ENCODE measurements at places on chromosomes 3 and 15.

DNA sequence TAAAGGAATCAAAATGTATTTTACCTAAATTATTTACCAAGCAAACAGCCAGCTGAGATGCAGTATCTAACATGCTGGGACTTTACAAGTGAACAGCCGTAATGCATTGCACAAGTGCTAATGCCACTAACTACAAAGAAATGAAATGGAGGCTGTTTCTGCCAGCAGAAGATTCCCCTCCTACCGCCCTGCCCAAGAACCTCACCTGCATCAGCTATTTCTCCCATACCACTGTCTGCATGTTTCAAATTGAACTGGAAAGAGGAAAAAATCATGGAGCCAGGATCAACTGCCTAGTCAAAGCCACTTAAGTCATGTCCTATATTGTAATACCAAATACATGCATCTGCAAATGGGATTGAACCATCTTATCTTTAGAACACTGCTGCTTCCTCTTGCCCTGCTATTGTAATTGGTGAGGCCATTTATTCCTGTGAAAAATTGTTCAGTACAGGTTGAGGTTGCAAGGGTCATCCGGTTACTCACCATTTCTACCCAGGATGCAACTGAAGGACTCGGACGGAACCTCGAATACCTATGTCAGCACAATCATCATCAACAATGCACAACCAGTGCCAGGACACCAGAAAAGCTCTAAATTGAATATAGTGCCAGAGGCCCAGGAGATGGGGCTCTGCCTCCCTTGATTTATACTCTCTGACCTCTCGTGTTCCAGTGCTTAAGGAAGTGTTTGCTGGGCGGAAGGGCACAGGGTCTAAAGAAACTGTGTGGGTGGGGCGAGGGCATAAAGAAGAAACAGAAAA is 27.5 kb downstream of the ANXA2 start:
- DNase-seq = no peak

DNA sequence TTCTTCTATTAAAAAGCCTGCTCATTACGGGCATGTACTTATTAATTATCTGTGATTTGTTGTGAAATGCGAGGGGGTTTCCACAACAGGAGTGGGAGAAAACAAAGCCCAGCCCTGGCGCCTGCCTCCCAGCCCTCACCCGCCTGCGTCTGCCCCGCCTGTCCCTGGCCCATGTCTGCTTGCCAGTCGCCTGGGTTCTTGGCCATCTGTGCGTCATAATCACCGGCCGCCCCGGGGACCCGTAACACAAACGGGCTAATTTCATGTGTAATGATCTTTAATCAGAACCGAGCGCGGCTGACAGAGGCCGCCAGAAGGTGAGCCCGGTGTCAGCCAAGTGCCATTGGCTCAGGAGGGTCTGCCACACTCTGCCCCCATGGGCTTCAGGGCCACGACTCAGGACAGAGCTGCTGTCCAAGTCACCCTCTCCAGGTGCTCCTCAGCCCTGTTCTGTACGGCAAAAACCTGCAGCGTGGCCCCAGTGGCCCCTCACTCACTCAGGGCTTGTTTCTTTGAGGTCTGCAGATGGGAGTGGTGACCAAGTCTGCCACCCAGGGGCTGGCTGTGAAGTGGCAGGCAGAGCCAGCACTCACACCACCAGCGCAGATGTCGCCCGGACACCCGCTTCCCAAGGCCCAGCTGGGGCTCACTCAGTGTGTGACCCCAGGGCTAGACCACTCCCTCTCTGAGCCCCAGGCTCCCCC is 28.8 kb upstream of the TMEM115 start:
- no peak for DNase-seq

GRCh38 chr15:101526442-101526841 is 36.9 kb upstream of the PCSK6 start:
- no peak for DNase-seq

- no peak for DNase-seq
Measured at GRCh38 chr3:196412704-196413103, 19.5 kb downstream of the UBXN7 start.

GRCh38 chr3:77780278-77780996 is 740.5 kb downstream of the ROBO2 start:
- DNase-seq = no peak

- no peak for DNase-seq
Measured at GRCh38 chr3:42693530-42693930, 8.2 kb downstream of the KLHL40 start.

GRCh38 chr3:10457560-10457959 is 47.8 kb downstream of the ATP2B2 start:
- no peak for DNase-seq

DNA sequence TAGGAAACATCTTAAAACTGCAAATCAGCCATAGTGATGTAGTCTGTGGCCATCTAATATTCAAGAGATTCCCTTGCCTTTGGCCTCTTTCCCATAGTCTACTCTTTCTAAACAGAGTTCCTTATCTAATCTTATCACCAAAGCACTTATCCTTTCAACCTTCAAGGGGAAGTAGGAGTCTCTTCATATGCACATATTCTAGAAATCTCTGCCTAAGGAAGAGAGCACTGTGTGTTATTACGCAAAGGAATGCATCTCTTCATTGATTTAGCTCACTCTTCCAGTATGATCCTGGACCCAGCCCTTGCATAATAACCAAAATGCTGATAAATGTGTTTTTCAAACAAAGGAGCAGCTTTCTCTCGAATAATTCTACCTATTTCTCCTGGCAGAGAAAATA is 253.7 kb upstream of the TPRG1 start:
- no peak for DNase-seq

DNA sequence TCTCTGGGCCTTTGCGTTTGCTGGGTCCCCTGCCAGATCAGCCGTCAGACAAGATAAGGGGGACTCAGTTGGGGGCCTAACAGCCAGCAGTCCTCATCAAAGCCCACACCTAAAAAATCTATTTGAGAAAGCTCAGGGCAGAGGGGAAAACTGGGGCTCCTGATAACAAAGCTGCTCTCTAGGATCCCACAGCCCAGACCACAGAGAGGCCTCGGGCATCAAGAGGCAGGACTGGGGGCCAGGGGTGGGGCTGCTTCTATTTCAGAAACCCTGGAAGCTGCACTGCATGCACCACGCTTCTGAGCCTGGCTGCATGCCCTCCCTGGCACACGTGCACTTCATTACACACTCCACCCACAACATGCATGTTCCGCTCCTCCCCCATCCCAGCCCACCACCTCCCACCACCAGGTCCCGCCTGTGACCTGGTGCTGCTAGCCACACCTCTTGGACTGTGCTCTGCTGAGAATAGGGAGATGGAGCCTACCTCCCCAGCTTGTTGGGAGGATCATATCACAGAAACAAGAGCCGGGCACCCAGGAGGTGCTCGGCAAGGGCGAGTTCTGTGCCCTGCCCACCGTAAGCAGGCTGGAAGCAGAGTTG is 26.6 kb downstream of the FBLN2 start:
- no peak for DNase-seq

GRCh38 chr15:66653398-66653797 is 48.6 kb upstream of the SMAD6 start:
- no peak for DNase-seq

DNA sequence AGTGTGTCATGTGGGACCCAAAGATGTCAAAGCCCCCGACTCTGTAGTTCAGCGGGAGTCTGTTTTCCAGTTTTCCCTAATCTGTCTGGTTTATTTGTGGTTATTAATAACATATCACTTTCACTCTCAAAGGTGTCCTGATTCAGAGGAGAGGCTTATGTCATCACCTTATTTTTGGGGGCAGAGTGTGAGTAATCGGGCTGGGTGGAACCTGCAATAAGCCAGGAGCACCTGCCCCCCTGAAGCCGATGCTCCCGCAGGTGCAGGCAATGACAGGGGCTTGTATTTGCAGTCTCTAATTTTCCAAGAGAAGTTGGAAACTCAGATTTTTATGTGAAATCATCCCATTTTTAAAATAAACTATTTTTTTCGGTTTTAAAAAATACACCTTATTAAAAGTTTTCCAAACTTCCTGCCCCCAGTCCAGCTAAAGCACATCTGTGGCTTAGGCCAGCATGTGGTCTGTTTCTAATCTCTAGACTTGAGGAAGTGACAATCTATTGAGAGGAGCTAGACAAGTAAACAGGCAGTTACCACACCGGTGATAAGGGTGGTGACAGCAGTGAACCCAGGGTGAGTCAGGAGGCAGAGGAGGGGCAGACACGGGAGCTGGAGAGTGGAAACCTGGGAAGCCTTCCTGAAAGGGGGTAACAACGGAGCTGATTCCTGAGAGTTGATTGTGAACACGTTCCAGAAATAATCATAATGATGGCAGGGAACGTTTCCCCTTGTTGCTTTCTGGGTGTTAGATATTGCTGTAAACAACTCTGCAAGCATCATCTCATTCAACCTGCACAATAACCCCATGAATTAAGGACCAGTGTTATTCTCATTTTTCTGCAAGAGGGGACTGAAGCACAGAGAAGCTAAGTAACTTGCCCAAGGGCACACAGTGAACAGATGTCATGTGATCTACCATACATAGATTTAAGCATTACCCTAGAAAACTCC is 37.2 kb downstream of the BHLHE40 start:
- DNase-seq = peak; percentile 64

GRCh38 chr3:49716169-49716568 is 3.3 kb downstream of the AMIGO3 start:
- DNase-seq = no peak

- no peak for DNase-seq
Measured at GRCh38 chr3:30795176-30795575, 99.3 kb downstream of the GADL1 start.

DNA sequence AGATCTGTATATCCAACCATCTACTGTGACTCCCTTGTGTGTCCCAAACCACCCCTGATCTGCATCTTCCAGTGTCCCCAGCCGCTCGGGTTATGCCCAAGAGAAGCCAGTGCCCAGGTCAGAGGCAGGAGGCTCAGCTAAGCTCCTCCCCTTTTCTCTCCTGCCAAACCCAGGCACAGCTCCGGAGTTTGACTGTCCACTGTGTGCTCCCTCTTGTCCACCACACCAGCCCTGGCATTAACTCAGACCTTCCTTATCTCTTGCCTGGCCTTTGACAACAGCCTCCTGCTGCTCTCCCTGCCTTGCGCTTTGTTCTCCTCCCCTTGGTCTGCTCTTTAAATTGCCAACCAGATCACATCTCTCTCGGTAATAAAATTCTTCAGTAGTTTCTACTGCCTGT is 39.3 kb downstream of the DGKG start:
- no peak for DNase-seq

DNA sequence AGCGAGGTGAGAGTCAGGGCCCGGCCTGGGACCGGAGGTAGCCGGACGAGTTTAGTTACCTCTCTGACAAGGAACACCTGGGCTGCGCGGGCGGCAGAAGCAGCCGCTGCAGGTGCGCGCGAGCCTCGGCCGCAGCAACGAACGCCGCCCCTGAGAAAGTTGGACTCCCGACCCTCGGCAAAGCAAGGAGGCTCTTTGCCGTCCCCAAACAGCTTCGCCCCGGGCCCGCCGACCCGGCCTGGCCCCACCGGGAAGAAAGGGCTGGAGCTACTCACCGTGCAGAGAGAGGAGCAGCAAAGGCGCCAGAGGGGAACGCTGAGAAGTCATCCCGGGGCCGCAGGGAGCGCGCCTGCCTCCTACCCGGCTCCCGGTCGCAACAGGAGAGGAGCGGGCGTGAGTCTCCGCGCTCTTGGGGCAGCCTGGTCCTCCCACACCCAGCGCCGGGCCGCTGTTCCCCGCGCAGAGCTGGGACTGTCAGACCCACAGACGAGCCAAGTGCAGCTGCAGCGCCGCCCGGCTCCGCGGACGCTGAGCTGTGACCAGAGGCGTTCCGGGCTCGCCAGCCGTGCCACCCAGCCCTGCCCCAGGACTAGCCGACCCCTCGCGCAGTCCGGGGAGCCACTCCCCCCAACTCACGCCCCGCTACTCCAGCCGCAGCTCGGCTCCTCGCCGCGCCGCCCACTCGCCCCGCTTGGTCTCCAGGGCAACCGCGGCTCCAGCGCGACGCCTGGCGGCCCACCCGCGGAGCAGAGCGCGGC is at the start of gene IGSF11:
IGSF11 (minus strand) TSS at position 591 of the 758 bp plus-strand sequence; CDS start at position 327, 264 bp downstream.
- DNase-seq = peak; percentile 54

DNA sequence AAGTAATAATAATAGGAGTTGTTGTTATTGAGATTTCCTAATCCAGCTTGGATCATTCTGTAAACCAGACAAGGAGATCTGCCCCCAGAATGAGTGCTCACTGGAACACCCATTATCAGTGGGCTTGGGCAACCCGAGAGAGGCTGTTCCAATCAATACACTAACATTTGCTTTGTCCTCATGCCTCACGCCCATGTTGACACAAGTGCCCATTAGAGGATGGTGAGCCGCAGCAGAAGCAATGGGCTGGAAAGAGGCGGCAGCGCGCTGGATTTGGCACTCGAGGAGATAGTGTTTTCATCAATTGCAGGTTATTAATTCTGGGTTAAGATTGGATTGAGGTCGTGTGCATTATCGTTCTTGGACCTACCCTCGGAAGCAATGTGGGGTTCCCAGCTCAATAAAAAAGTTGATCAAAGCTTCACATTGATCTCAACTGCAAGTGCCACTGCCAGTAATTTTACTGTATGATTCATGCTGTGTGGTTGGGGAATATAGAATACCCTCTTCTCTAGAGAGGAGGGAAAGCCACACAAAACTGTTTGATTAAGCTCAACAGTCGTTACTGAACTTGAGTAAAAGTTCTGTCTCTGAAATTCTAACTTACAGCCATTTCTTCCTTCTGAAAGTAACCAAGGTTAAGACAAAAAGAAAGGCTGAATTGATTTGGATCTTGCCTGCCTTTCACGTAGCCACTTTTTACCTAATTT is 15.7 kb downstream of the LYZL4 start:
- DNase-seq = no peak

DNA sequence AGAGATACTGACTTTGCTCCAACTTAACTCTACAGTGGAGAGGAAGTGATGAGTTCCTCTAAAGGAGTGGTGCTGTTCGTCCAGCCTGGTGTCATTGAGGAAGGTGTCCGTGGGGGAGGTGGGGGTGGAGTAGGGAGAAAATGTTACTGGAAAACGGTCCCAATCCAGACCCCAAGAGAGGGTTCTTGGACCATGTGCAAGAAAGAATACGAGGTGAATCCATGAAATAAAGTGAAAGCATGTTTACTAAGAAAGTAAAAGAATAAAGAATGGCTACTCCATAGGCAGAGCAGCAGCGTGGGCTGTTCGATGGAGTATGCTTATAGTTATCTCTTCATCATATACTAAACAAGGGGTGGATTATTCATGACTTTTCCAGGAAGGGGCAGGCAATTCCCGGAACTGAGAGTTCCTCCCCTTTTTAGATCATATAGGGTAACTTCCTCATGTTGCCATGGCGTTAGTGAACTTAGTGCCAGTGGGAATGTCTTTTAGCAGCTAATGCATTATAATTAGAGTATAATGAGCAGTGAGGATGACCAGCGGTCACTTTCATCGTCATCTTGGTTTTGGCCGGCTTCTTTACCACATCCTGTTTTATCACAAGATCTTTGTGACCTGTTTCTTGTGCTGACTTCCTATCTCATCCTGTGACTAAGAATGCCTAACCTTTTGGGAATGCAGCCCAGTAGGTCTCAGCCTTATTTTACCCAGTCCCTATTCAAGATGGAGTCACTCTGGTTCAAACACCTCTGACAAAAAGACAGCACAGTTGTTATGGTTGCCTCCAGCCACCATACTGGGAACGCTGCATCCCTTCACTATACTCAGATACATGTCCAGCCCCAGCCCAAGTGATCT is 38.6 kb downstream of the CLEC3B start:
- DNase-seq = peak; percentile 63

All from activated CD4-positive, alpha-beta T cell treated with anti-CD3 and anti-CD28 coated beads, Interleukin-2, Interleukin-4, amounts not matched to agents 100 ng/mL and 50 ng/mL, durations not matched to agents 16 hours and 8 hours (primary cell).